PC-3 (cell line): ENCODE measurements at places on chromosomes 5 and 9. TPM values are rescaled to one million over a fixed set of nuclear protein-coding genes. Genes with fewer than 3 reads are reported as not detected.

GRCh38 chr5:172450861-172451695 is 3.2 kb downstream of the SH3PXD2B start:
- no peaks in the 10 kb centered on the region for H3K36me3 ChIP-seq
- H3K27ac ChIP-seq = peak overlapping the region; percentile 33
- H3K4me3 ChIP-seq = no peak overlapping the region
- peak; percentile 35 for DNase-seq
- no peaks in the 10 kb centered on the region for H3K27me3 ChIP-seq
- peaks cover 34% of the 10 kb centered on the region for H3K4me1 ChIP-seq

DNA sequence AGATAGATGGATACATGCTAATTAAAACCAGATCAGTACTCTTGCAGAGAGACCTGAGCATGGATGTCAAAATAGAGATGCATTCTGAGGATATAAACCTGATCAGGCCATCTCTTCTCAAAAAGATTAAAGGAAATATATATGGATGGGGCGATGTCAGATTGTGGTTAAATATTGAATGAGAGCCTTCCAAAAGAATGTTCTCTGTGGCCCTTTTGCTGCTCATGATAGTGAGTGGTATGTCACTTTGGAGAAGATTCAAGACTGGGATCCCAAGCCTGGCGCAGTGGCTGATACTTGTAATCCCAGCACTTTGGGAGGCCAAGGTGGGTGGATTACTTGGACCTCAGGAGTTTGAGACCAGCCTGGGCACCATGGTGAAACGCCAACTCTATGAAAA is 20.5 kb downstream of the ZNF131 start:
- peaks cover 42% of the 10 kb centered on the region for H3K36me3 ChIP-seq
- no peak overlapping the region for H3K4me3 ChIP-seq
- H3K27me3 ChIP-seq = no peaks in the 10 kb centered on the region
- H3K4me1 ChIP-seq = no peaks in the 10 kb centered on the region
- no peak overlapping the region for H3K27ac ChIP-seq
- no peak for DNase-seq

GRCh38 chr9:126169736-126170135 is 156.9 kb upstream of the MVB12B start:
- H3K27me3 ChIP-seq = peaks cover 57% of the 10 kb centered on the region
- H3K36me3 ChIP-seq = no peaks in the 10 kb centered on the region
- no peak for DNase-seq
- H3K4me3 ChIP-seq = no peak overlapping the region

- H3K4me1 ChIP-seq = peaks cover 27% of the 10 kb centered on the region
- H3K27me3 ChIP-seq = no peaks in the 10 kb centered on the region
- peak overlapping the region; percentile 85 for H3K27ac ChIP-seq
- peak overlapping the region; percentile 54; the same call in 1 of the 2 replicates for H3K4me3 ChIP-seq
- peak; percentile 65 for DNase-seq
These were observed 446.4 kb downstream of the ISL1 start for GRCh38 chr5:51829691-51830090.

GRCh38 chr5:124061068-124061430 is 549.1 kb downstream of the CSNK1G3 start:
- no peaks in the 10 kb centered on the region for H3K27me3 ChIP-seq
- H3K4me1 ChIP-seq = peaks cover 6% of the 10 kb centered on the region; the same call in 1 of the 2 replicates
- H3K27ac ChIP-seq = no peak overlapping the region
- DNase-seq = no peak
- H3K36me3 ChIP-seq = no peaks in the 10 kb centered on the region
- no peak overlapping the region for H3K4me3 ChIP-seq

GRCh38 chr9:138042640-138043039 is 165.1 kb downstream of the CACNA1B start:
- H3K36me3 ChIP-seq = no peaks in the 10 kb centered on the region
- no peaks in the 10 kb centered on the region for H3K4me1 ChIP-seq
- H3K27ac ChIP-seq = no peak overlapping the region
- H3K4me3 ChIP-seq = no peak overlapping the region
- no peak for DNase-seq

DNA sequence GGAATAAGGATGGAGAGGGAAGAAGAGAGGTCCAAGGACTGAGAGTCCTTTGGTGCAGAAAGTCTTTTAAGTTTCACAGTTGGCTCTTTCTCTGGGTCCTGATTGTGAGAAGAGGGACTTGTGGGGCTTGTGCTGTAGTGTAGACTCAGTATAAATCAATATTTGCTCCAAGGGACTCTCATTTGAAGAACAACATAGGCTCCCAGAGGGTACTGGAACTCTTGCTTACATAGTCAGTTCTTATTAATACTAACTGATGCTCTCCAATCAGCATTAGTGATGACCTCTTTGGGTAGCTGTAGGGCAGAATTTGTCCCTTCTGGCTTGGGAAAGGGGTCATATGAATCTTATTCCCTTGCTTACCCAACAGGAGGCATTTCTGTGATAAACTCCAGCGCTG is 62.5 kb upstream of the CXCL14 start:
- DNase-seq = no peak
- H3K4me3 ChIP-seq = no peak overlapping the region
- H3K4me1 ChIP-seq = no peaks in the 10 kb centered on the region
- no peaks in the 10 kb centered on the region for H3K36me3 ChIP-seq
- H3K27ac ChIP-seq = no peak overlapping the region

GRCh38 chr9:18768951-18769622 is 263.9 kb downstream of the SAXO1 start:
- DNase-seq = no peak
- H3K36me3 ChIP-seq = no peaks in the 10 kb centered on the region
- H3K4me3 ChIP-seq = no peak overlapping the region
- no peak overlapping the region for H3K27ac ChIP-seq
- no peaks in the 10 kb centered on the region for H3K27me3 ChIP-seq

- no peak for DNase-seq
- H3K27ac ChIP-seq = no peak overlapping the region
- H3K36me3 ChIP-seq = no peaks in the 10 kb centered on the region
- peaks cover 1% of the 10 kb centered on the region; the same call in 1 of the 2 replicates for H3K27me3 ChIP-seq
- H3K4me3 ChIP-seq = no peak overlapping the region
These were observed 427.9 kb upstream of the CLINT1 start for GRCh38 chr5:158286827-158287226.

GRCh38 chr5:166342402-166342801 is 1949.0 kb upstream of the WWC1 start:
- no peak for DNase-seq
- H3K27me3 ChIP-seq = no peaks in the 10 kb centered on the region
- H3K27ac ChIP-seq = no peak overlapping the region
- no peaks in the 10 kb centered on the region for H3K36me3 ChIP-seq
- no peaks in the 10 kb centered on the region for H3K4me1 ChIP-seq
- H3K4me3 ChIP-seq = no peak overlapping the region

DNA sequence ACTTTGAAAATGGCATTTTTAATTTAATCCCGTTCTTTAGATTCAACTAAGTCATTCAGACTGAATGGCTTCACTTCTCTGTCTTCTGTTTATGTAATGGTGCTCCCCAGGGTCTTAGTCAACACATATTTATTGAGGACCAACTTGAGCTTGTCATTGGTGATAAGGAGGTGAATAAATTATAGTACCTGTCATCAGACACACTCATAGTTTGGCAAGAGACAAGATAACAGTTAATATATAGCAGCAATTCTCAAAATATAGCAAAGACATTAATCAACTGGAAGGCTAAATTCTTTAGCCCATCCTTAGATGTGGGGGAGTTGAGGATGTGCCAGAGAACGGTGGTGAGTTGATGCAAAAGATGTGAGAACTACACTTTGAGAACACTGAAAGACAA is 78.4 kb downstream of the MACIR start:
- no peak for DNase-seq
- no peaks in the 10 kb centered on the region for H3K27me3 ChIP-seq
- H3K4me1 ChIP-seq = peaks cover 5% of the 10 kb centered on the region; the same call in 1 of the 2 replicates
- H3K4me3 ChIP-seq = no peak overlapping the region
- H3K36me3 ChIP-seq = no peaks in the 10 kb centered on the region
- H3K27ac ChIP-seq = no peak overlapping the region

- peak; percentile 76 for DNase-seq
- no peaks in the 10 kb centered on the region for H3K36me3 ChIP-seq
- no peak overlapping the region for H3K4me3 ChIP-seq
- H3K27me3 ChIP-seq = no peaks in the 10 kb centered on the region
These were observed 138.4 kb upstream of the ZNF618 start for GRCh38 chr9:113737517-113738271.

DNA sequence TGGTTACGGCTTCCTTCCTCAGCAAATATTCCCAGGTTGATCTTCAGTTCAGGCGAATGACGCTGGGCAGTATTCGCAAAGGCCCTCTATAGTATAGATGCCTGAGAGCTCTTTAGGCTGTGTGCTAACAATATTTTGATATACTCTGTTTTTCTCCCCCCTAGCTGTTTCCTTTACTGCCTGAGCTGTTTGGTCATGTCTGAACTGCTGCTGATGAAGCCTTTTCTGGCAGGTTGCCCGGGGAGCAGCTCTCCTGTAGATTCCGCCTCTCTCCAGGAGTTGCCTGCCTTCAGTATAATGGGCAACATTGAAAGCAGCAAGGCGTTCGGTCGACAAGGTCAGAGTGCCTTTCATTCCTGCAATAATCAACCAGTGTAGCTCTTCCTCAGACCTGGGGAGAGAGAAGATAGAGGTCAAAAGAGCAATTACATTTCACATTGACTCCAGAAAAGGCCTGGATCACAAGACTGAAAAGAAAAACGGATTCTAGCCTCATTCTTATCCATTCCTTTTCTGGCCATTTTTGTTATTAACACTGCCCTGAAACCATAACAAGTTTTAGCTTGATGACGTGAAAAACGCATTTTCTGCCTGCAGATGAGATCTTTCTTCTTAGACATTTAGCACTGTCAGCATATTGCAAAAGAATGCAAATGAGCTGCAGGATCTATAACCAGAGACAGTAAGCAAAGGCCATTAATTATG is 60.1 kb upstream of the ZNF608 start:
- H3K4me1 ChIP-seq = no peaks in the 10 kb centered on the region
- peak; percentile 20 for DNase-seq
- no peaks in the 10 kb centered on the region for H3K27me3 ChIP-seq
- no peaks in the 10 kb centered on the region for H3K36me3 ChIP-seq
- H3K27ac ChIP-seq = no peak overlapping the region

DNA sequence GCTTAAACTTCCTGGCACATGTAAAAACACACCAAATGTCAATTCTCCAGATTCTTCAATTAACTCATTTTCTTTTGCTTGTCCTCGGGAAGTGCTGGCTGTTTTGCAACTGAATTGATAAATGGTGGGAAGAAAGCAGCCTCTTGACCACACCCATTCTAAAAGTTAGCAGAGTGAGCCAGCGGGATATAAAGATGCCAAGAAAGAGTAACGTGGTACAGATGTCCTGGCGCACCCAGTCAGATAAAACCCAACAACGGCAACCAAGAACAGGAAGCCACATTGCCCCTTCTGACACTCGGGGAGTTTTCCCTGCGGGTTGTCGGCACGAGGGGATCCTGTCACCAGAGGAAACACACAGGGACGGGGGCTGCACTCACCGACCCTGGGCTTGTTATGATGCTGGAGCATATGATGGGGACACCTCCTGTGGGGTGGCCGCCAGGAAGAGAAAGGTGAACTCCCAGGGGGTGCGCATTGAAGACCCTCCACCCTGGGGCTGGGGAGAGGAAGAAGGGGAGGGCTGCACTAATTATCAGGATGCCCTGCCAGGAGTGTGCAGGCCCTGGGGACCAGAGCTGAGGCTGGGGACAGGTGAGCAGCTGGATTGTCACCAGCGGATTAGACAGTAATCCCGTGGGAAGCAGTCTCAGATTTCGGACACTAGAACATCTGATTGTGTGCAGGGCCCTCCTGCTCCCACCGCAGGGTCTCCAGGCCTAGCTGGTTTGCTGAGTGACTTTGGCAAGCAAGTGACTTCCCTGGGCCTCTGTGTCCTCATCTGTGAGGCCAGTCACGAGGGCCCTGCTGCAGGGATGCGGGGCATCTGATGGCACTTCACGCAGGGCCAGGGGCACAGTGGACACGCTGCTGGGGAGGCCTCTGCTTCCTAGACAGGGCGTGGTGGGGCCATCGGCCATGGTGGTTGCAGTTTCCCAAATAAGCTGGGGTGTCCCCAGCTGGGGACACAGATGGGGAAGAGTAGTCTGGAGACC is 59.2 kb downstream of the CRB2 start:
- no peak overlapping the region for H3K27ac ChIP-seq
- no peaks in the 10 kb centered on the region for H3K36me3 ChIP-seq
- no peaks in the 10 kb centered on the region for H3K27me3 ChIP-seq
- no peaks in the 10 kb centered on the region for H3K4me1 ChIP-seq

DNA sequence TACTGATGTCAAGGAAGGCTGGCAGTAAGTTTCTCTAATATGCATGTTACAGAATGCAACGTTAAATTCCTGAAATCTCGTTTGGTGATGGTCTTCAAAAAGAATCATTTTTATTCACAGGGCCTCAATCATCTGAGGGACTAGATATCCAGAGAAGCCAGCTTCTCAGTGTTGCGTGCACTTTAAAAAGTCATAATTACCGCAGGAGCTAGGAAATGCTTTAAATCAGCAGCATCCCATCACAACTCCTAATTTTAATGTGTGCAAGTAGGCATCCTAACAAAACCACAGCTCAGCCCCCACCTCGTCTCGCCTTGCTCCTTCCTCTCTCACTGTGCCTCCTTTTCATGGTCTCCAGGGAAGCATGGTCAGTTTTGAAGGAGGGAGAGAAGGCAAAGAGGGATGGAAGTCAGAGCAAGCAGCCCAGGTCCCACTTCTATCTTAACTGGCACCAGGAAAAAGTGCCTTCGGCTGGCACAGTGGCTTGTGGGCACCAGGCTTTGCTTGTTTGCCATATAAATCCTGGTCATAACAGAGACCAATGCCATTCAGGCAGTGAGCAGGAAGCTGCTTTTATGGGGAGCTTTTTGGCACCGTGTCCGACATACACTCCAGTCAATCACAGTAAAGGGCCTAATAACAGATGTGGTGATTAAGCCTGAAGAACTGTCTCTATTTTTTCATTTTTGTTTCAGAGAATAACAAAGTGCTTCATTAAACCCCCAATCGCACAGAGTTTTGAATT is 21.4 kb downstream of the MEGF10 start:
- no peak for DNase-seq
- no peak overlapping the region for H3K27ac ChIP-seq
- no peaks in the 10 kb centered on the region for H3K4me1 ChIP-seq
- no peaks in the 10 kb centered on the region for H3K36me3 ChIP-seq
- no peak overlapping the region for H3K4me3 ChIP-seq
- H3K27me3 ChIP-seq = peaks cover 50% of the 10 kb centered on the region

GRCh38 chr5:93279296-93279963 is 301.6 kb downstream of the NR2F1-AS1 start:
- peaks cover 50% of the 10 kb centered on the region for H3K4me1 ChIP-seq
- H3K36me3 ChIP-seq = no peaks in the 10 kb centered on the region
- H3K27ac ChIP-seq = peak overlapping the region; percentile 82
- H3K4me3 ChIP-seq = peak overlapping the region; percentile 18; the same call in 1 of the 2 replicates
- DNase-seq = peak; percentile 64

GRCh38 chr5:174397206-174397605 is 327.2 kb upstream of the MSX2 start:
- H3K36me3 ChIP-seq = no peaks in the 10 kb centered on the region
- H3K27me3 ChIP-seq = no peaks in the 10 kb centered on the region
- H3K27ac ChIP-seq = no peak overlapping the region
- no peaks in the 10 kb centered on the region for H3K4me1 ChIP-seq

GRCh38 chr5:37685816-37686215 is 154.0 kb downstream of the GDNF start:
- no peaks in the 10 kb centered on the region for H3K36me3 ChIP-seq
- no peak overlapping the region for H3K27ac ChIP-seq
- H3K4me3 ChIP-seq = no peak overlapping the region
- DNase-seq = no peak
- H3K27me3 ChIP-seq = no peaks in the 10 kb centered on the region

SH2D3C gene
- total RNA-seq = 0.26 and 1.0 TPM in 2 replicates

PCDHA5 gene
- 1.3 and 1.5 TPM in 2 replicates for total RNA-seq

ELL2 gene
- 72.2 and 82.4 TPM in 2 replicates for total RNA-seq

NRARP gene
- total RNA-seq = 35.5 and 36.8 TPM in 2 replicates

TGFBI gene
- 4.5 and 4.8 TPM in 2 replicates for total RNA-seq

SMIM32 gene
- total RNA-seq = not detected in 2 replicates

CER1 gene
- total RNA-seq = not detected in 2 replicates

GAS1 gene
- not detected in 2 replicates for total RNA-seq

TNC gene
- 60.1 and 71.0 TPM in 2 replicates for total RNA-seq

PCDHA9 gene
- total RNA-seq = 0.22 and 0.35 TPM in 2 replicates

ANKRD18B gene
- 5.4 and 13.5 TPM in 2 replicates for total RNA-seq
